ENCODE measurements at places on chromosomes 1 and 21.

DNA sequence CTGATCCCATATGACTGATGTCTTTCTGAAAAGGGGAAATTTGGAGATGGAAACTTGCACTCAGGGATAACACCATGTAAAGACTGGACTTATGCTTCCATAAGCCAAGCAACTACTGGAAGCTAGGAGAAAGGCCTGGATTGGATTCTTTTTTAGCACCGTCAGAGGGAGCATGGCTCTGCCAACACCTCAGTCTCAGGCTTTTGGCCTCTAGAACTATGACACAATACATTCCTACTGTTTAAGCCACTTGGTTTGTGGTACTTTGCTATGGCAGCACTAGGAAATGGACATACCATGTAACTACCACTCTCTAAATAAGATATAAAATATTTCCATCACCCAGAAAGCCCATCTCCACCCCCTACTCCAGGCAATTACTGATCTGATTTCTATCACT lies 139.7 kb downstream of the CYYR1 start:
- no peak for DNase-seq

GRCh38 chr1:14748151-14748550 lies 149.7 kb downstream of the KAZN start:
- DNase-seq = no peak

- DNase-seq = no peak
Observed at GRCh38 chr1:162003061-162003829, 20.4 kb downstream of the OLFML2B start.

- DNase-seq = no peak
Observed at GRCh38 chr1:198435056-198435455, 105.4 kb downstream of the ATP6V1G3 start.

All from CD8-positive, alpha-beta T cell (primary cell).